ENCODE measurements at places on chromosomes 5 and 9.
A peak's percentile ranks its signal among the peaks of the same experiment; 100 is the strongest.

- peak; percentile 15 for DNase-seq
Measured at GRCh38 chr5:87141544-87141943, 126.1 kb upstream of the RASA1 start.

GRCh38 chr9:136943291-136944211 lies 987 bp downstream of the FBXW5 start:
- DNase-seq: no peak

GRCh38 chr5:139837711-139838380 lies 42.2 kb downstream of the PSD2 start:
- DNase-seq: no peak

DNA sequence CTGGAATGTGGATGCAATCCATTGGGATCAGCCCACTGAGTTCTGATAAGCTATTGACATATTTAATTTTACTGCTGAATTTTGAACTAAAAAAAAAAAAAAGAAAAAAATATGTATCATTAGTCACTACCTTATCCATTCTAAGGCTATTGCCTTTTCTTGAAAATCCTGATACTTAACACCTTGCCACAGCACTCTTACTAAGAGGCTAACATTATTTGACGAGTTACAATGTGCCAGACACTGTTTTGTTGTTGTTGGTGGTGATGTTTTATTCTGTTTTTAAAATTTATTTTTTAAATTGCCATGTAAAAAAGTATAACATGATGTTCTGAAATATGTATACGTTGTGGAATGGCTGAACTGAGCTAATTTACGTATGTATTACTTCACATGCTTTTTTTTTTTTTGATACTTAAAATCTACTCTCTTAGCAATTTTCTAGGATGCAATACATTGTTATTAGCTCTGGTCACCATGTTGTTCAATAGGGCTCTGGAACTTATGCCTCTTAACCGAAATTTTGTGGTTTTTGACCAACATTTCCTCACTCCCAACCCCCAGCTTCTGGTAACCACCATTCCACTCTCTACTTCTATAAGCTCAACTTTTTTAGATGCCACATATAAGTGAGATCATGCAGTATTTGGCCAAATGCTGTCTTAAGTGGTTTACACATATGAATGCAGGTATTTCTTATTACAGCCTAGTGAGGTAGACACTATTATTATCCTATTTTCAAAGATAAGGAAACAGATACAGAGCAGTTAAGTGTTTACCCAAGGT lies 134.8 kb upstream of the PCA3 start:
- DNase-seq: peak; percentile 45

GRCh38 chr9:94800424-94801117 lies 74.1 kb downstream of the AOPEP start:
- DNase-seq: no peak

- peak; percentile 63 for DNase-seq
Measured at GRCh38 chr9:83199240-83199639, 136.3 kb upstream of the RASEF start.

GRCh38 chr5:35822511-35822910 lies 34.2 kb upstream of the IL7R start:
- no peak for DNase-seq

Data from fibroblast of skin of scalp (primary cell).